ENCODE measurements at places on chromosomes 6 and 20.
A peak's percentile ranks its signal among the peaks of the same experiment; 100 is the strongest.

DNA sequence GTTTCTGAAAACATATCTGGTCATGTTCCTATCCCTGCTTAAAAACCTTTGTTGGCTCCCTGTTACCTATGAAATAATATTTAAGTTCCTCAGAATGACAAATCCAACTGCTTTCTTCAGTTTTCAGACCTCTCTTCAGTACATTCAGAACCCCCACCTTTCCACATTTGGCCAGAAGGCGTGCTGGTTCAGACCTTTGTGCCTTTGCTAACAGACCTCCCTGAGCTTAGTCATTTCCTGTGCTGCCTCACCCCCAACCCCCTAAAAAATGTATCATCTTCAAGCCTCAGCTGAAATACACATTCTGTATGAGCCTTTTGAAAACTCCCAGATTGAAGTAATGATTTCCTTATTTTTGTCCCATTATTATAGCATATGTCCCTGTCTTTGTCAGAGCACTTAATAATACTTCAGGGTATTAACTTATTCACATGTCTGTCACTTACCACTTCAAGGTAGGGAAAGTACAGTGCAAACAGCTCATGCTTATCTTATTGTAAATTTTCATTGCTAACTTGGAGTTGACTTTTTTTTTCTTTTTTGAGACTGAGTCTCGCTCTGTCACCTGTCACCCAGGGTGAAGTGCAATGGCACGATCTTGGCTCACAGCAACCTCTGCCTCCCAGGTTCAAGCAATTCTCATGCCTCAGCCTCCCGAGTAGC is 19.7 kb downstream of the FAM217A start:
- no peak for DNase-seq

DNA sequence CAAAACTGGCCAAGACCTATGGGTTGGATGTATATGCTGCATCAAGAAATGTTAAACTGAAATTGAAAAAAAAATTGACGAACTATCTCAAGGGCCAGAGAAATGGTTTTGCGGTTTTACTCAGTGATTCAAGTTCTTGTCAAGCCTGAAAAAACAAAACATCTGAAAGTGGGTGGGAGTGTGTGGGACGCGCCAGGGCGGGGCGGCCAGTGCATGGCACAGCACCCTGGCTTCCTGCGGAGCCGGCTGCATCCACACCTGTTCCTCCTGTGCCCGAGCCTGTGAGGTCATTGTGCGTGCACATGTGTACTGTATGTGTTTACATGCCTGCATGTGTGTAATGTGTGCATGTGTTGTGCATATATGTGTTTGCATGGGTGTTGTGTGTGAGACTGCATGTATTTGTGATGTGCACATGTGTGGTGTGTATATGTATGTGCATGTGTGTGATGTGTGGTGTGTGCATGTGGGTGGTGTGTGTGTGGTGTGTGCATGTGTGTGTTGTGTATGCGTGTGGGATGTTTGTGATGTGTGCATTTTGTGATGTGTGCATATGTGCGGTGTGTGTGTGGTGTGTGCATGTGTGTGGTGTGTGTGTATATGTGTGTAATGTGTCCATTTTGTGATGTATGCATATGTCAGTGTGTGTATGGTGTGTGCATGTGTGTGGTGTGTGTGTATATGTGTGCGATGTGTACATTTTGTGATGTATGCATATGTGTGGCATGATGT is 59.8 kb downstream of the CDH4 start:
- no peak for DNase-seq

GRCh38 chr6:10112871-10113549 is 301.9 kb downstream of the TFAP2A start:
- DNase-seq: no peak

- no peak for DNase-seq
Measured at GRCh38 chr6:153942361-153942760, 96.7 kb upstream of the OPRM1 start.

DNA sequence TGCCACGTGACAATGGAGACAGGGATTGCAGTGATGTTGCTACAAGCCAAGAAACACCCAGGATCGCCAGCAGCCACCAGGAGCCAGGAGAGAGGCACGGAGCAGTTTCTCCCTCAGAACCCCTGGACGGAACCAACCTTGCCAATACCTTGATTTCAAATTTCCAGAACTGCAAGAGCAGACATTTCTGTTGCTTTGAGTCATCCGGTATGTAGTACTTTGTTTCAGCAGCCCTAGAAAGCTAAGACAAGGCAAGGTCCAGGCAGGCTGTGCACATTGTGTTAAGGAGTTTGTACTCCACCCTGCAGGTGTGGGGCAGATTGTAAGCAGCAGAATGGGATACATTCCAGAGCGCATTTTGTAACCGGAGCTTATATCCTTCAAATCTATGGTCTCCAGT is 48.3 kb downstream of the TRERF1 start:
- no peak for DNase-seq

- DNase-seq: no peak
Measured at GRCh38 chr20:4234128-4234527, 218.8 kb upstream of the RNF24 start.

DNA sequence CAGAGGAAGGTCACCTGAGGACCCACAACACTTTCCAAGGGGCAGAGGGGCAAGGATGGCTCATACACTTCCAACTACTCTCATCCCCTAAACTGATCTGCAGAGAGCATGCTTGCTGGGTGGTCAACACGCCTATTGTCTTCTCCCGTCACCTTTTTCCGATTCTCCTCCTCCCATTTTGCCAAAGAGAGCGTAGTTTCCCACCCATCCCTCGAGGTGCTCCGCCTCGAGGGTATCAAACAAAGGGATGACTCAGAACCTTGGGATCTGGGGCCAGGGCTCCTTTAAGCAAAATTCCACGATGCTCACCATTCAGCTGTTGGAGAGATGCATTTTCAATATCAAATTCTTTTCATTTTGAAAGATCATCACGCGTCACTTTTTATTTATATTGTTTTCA is 507.5 kb upstream of the SULF2 start:
- no peak for DNase-seq

DNA sequence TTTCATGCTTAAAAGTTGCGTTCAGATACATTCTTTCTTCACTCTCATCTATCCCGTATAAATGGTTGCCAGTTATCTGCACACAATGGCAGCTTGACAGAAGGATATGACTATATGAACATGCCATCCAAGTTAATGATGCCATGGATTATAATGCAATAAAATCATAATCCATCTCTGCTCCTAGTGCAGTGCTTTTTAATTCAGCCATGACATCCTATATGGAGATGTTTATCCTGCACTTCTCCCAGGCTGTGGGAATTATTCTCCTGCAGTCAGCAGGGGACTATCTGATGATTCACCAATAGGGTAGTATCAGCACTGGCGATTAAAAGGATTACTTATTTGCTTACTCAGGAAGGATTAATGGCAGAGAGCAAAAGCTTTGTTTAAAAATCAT is 273.8 kb downstream of the SAMD5 start:
- no peak for DNase-seq

DNA sequence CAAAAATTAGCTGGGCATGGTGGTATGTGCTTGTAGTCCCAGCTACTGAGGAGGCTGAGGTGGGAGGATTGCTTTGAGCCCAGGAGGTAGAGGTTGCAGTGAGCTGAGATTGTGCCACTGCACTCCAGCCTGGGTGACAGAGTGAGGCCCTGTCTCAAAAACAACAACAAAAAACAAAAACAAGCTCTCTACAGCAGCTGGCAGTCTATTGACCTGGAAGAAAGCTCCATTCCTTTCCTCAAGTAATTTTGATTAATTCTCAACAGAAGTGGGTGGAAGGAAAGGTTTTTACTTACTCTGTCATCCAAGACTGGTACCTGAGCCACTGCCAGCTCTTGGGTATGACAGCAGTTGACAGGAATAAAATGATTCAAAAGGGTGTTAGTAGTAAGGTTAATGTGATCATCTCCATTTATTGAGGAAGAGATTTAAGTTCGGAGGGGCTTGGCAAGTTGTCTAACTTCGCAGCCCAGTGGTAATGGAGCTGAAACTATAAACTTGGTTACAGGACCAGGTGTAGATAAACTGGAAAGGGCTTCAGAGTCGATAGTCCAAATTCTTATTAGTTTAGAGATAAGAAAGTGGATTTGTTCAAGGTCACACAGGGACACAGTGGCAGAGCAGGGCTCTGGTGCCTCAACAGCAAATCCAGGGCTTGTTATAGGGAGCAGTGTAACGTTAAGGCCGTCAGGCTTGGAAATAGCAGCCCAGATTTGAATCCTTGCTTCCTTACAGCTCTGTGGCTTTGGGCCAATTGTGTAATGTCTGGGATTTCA is 14.8 kb downstream of the SRSF3 start:
- DNase-seq: no peak

DNA sequence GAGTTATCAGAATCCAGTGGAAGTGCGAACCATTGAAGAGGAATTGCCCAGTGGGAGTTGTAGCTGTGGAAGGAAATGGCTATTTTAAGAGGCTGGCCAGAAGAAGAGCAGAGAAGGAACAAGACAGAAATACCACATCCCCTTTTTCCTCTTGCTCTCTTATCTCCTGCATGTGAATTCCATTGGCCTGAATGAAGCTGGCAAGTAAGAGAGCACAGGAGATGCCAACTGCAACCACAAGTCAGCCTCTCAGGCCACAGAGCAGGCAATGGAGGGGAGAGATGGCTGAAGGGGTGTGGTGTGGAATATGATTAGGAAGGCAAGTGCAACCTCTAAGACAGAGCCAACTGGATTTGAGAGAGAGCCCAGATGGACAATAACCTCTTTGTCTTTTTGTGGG is 362.7 kb upstream of the IMPG1 start:
- no peak for DNase-seq

DNA sequence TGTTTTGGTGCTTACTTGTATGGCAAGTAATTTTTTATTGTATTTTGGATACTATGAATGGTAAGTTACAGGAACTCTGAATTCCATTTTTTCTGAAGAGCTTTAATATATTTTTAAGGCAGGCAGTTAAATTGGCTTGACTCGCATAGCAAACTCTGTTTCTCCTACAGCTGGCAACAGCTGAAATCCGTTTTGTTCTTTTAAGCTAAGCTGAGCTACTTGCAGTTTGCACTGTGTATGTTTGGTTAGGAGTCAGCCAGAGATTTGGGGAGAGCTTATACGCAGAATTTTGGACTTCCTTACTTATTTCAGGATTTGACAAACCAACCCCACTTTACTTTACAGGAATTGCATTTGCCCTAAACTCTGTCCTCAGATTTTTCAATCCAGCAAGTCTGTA is 179.1 kb downstream of the COL19A1 start:
- no peak for DNase-seq

DNA sequence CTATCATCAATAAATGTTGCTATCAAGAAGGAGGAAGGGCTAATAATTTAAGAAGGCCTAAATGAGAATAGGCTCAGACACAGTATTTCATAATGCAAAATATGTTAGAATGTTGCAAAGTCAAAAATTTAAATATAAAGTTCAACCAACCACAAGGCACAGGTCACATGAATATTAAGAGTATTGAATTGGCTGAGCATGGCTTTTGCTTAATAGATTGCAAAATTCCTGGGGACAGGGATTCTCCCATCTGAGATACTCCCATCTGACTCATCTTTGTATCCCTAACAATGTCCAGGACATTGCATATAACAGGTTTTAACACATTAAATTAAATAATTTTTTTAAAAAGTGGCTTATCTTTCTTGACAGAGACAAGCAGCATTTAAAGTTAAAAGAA is 32.9 kb upstream of the UTRN start:
- no peak for DNase-seq

- peak; percentile 37 for DNase-seq
Measured at GRCh38 chr20:23920408-23921325, 41.1 kb upstream of the CST5 start.

GRCh38 chr6:2651536-2651935 is 99.2 kb downstream of the MYLK4 start:
- no peak for DNase-seq

GRCh38 chr20:47262365-47263013 is 94.0 kb downstream of the ZMYND8 start:
- DNase-seq: peak; percentile 10

GRCh38 chr6:3324262-3324942 is 65.7 kb downstream of the PSMG4 start:
- no peak for DNase-seq
